ENCODE measurements at places on chromosomes 3 and 15.

DNA sequence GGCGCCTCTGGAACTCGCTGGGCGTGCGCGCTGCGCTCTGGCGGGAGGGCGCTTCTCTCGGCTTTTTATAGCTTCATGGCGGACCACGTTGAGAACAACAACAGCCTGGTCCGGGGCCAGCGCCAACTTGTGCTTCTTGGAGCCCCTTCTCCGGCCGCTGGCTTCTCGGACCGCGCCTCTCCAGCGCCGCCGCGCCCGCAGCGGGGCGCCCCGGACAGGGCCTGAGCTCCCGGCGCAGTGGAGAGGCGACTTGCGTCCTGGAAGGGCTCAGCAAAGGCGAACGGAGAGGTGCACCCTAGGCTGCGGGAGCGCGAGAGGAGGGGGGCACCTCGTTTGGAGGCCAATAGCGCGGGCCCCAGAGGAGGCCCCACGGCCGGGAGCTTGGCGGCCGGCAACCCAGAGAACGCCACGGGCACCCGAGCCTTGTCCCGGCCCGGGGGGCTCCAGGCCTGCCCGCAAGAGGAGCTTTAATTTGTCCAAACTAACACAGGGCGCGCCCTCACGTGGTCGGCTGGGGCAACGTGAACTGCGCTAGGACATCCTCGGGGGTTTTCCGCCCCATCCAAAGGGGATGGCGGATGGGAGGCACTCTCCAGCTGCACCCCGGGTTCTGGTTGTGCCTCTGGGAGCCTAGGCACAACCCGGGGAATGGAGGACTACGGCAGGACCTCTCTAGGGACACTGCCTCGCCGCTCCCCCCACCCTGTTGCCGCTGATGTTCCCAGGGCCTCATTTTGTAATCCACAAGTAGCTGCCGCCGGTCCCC is 37.8 kb downstream of the HMCES start:
- DNase-seq, result peak; percentile 91

DNA sequence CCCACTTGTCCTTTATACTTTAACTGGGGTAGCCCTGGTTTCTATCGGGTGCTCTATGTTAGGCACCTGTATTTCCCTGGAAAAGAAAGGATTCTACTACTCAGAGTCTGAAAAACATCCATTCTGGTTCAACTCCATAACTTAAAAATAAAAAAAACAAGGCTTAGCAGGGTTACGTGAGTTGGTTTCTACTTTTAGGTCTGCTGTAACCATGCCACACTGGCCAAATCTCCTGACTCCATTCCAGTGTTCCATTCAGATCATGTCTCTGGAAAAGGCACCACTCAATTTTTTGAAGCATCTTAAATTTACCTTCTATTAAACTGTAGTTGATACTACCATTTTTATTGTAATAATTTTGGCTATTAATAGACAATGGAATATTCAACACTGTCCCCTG is 62.1 kb downstream of the CAPN3 start:
- no peak for DNase-seq

DNA sequence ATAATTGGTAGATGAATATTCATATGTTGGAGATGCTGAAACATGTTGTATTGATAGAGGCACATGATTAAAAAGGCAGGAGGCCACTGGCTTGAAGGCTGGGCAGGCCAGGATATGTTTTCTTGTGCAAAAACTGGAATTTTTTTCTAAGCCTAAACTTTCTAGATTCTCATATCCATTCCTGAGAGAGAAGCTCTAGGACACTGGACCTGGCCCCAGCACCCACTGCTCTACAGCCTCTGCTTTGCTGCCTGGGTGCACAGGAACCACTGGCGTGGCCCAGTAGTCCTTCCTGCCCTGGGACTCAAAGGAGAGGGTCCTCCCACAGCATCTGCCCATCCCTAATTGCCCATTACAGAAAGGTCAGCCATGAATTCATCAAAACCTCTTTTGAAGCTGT is 58.1 kb upstream of the APEH start:
- DNase-seq, result no peak

GRCh38 chr15:49693498-49693897 is 72.7 kb downstream of the DTWD1 start:
- DNase-seq, result no peak

All from head of caudate nucleus (tissue), 42 donors.